ENCODE measurements at places on chromosomes 2 and 18.

DNA sequence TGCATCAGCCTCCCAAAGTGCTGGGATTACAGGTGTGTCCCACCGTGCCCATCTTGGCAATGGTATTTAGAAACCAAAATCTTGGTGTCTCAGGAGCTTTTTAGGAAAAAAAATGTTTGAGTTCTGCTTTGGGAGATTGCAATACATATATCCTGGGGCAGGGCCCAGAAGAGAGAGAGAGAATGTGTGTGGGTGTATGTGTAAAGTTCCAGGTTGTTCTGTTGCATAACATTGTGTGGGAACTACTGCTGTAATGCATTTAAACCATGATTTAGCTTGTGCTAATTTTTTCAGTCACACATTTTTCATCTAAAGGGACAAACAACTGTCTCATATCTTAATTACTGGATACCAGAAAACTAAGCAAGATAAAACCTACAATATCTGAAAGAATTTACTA lies 70.8 kb upstream of the NABP1 start:
- DNase-seq, result no peak

DNA sequence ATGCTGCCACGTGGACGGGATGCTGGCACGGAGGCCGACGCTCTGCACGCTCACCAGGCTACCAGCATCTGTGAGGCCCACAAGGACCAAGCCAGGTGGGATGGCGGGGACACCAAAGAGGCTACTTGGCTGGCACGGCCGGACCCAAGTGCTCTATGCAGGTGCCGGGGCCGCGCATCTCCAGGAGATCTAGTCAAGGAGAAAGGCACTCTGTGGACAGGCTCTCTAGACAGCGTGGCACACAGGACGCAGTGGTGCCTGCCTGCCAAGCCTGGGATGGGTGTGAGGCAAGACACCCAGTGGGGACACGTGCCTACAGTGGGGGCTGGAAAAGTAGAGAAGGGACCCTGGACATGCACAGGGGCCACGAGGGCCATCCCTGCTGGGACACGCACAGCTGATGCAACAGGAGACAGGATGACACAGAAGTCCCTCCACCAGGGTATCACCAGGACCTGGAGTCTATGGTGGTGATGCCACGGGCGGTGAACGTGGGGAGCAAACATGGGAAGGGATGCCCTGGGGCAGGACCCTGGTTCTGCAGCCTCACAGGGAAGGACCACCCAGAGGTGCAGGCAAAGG lies 28.5 kb downstream of the ZNF516 start:
- no peak for DNase-seq

DNA sequence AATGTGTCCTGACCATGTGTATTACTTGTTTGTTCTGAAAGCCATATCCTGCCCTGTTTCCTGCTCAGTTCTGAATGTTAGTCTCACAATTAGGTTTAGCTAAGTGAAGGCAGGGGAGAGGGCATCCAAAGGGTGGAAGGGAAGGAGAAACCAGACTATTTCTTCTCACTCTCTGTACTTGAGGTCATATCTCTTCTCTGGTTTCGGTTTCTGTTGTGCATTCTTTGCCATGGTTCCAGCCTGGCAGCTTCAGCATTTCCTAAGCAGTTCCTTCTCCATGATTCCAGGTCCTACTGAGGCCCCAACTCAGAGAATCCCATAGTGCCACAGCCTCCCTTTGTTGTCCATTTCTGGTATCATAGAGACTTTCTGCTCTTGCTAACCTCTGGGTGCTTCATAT lies 40.3 kb upstream of the HNMT start:
- no peak for DNase-seq

DNA sequence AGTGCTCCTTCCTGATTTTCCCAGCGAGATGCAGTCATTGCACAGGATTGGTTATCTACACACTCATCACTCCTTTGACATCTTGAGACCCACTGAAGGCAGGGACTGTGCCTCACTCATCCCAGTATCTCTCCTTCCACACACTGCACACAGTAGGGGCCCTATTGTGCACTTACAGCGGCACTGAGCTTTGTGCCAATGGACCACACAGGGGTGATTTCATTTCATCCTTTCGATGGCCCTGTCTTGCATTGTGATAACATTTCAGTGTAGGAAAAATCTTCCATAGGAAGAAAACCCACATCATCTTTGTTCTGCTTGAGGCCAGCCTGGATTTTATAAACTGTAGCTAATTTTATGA lies 11.0 kb upstream of the LRRFIP1 start:
- DNase-seq, result no peak

DNA sequence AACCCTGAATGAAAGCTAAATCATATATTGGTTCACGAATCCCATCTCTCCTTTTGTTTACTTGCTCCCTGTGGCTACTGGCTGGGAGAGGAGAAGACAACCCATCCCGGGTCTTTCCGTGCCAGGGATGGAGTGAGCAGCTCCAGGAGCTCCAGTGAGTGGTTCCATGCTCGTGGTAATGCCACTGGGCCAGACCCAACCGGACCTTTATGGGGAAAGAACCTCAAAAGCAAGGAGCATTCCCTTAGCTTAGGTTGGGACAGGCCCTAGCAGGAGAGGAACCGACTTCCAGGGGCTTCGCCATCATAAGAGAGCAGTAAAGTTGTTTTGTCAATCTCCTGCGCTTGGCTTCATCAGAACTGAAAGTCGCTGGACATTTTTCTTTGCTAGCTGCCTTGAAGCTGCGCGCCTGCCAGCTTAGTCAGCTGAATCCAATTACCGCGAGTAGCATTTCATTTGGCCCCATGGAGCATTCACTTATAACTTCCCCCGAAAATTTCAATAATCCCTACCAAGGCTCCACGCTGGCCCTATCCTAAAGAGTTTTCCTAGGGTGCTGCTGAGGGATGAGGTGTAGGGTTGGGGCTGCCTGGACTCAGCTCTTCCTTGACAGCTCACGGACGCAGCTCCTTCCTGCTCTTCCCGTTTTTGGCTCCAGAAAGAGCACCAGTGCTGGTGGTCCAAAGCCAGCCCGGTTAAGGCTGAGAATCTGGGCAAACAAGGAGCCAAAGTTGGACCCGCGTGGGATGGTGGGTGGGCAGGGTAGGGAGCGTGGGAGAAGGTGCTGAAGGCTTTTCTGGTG lies 4.9 kb downstream of the HOXD3 start:
- no peak for DNase-seq

DNA sequence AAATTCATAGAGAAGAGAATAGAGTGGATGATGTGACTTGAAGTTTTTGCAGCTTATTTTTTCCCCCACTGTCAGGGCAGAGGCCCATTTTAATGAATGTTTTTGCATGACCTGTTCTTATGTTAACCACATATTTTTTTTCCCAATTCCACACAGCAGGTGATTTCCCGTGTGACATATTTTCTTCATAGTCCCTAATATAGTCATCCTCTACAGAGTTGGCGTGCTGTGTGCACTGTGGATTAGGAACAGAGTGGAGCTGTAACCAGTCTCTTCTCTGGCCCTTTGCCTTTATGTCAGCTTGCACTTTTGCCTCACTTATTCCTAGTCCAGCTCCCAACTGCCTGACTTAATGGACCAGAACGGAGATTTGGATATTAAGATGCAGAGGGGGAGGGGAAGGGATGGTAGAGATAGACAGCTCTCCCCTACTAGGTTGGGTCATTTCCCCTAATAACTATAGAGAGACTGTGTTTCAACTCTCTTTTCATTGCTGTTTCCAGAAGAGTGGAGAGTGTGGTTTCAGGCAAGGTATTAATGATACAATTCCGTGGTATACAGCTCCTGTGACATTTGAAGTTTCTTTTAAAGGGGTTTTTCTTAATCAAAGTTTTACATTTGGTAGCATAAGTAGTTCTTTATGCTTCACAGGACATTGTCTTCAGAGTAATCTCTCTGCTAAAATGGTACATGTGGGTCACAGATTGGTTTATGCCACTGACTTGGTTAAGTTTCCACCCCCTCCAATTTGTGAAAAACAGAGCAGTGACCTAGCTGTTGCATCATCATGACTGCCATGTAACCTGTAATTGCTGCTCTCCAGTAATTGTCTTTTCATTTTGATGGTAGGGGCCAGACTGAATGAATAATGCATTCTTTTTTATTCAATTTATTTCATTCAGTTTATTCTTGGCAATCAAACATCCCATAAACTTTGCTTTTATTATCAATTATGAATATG lies 161.3 kb downstream of the HAUS1 start:
- DNase-seq, result no peak

- DNase-seq, result no peak
Measured at GRCh38 chr2:205041472-205042130, 496.3 kb downstream of the PARD3B start.

DNA sequence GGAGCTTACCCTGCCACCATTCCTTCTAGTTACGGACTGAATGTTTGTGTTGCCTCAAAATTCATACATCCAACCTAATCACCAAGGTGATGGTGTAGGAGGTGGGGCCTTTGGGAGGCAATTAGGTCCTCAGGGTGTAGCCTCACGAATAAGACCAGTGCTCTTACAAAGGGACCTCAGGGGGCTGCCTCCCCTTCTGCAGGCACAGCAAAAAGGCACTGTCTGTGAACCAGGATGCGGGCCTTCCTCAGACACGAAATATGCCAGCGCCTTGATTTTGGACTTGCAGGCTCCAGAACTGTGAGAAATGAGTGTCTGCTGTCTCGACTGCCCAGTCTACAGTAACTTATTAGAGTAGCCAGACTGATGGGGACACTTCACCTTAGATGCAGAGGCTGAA lies 150.4 kb upstream of the HDAC4 start:
- DNase-seq, result no peak

- DNase-seq, result peak; percentile 24
Measured at GRCh38 chr2:120729406-120730399, 6.0 kb upstream of the GLI2 start.

GRCh38 chr2:136013136-136013685 lies 27.8 kb upstream of the DARS1 start:
- DNase-seq, result no peak

DNA sequence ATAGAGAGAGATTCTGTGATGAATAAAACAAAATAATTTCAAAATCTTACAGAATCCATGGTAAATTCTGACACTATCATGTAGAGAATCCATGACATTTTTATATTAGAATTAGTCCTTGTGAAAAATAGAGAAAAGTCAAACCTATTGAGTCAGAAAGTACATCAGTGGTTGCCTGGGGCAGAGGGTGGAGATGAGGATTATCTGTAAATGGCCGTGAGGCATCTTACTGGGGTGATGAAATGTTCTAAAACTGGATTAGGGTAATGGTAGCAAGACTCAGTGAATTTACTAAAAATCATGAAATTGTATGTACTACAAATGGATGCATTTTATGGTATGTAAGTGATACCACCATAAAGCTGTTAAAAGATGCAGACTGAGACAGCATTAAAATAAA lies 323.1 kb downstream of the SLC8A1 start:
- DNase-seq, result no peak

DNA sequence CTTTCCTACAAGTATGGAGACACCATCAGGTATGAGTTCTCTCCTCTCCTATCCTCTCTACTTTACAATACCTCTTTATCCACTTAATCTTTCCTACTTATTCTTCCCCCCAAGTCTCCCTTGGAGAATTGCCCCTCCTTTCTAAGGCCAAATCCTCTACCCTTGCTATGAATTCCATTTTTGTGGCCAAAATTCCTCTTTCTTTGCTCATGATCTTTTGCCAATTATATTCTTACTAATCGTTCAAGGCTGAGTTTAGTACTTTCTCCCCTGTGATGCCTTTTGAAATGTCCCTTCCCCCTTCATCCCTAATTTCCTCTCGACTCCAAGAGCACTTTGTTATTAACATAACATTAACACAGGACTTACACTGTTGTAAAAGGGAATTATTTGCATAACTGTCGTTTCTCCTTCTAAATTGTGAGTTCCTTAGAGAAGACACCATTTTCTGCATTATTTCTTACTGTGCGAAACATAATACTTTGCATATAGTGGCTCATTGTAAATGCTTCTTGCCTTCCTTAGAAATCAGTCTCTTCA lies 133.4 kb downstream of the KCTD1 start:
- no peak for DNase-seq
